Ammon's horn (tissue), 1 donor: ENCODE measurements at places on chromosomes 5 and 9.
A peak's percentile ranks its signal among the peaks of the same experiment; 100 is the strongest.

GRCh38 chr9:105259731-105260612, 15.5 kb downstream of the SLC44A1 start:
- DNase-seq, result no peak

- no peak for DNase-seq
Observed at GRCh38 chr5:93746406-93747056, 5.1 kb upstream of the POU5F2 start.

- DNase-seq, result no peak
Observed at GRCh38 chr5:107602896-107603295, 67.8 kb downstream of the EFNA5 start.

GRCh38 chr9:74500584-74500924, 3.4 kb downstream of the RORB start:
- DNase-seq, result no peak

DNA sequence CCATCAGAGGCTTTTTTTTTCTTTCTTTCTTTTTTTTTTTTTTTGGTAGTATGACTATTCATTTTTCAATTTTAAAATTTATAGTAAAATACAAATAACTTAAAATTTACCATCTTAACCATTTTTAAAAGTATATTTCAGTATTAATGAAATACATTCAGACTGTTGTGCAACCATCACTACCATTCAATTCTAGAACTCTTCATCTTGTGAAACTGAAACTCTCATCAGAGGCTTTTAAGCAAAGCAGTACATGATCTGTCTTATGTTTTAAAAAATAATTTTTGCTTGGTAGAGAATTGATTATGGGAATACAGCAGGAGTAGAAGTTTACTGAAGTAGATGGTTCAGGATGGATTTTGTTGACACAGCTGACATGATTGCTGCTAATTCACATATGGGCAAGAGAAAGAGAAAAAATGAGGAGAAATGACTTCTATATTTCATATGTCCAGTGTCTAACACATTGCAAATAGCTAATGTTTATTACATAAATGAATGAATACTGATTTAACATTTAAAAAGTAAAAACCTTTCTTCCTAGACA, 13.4 kb downstream of the ELOVL7 start:
- DNase-seq, result no peak

DNA sequence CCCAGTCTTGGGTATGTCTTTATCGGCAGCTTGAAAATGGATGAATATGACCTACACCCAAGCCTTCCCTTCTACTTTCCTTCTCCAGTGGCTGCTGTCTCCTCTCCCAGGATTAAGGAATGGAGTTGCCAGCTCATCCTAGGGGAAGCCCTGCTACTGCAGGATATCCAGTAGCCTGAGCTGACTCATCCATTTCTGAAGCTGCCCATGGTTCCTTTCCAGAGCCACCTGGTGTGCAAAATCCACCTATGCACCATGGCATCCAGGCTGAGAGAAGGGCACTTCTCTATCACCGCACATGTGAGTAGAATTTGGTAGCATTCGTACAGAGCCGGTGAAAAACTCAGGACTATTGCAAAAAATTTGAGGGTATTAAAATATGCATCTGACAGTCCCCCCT, 290.8 kb downstream of the YTHDC2 start:
- no peak for DNase-seq

DNA sequence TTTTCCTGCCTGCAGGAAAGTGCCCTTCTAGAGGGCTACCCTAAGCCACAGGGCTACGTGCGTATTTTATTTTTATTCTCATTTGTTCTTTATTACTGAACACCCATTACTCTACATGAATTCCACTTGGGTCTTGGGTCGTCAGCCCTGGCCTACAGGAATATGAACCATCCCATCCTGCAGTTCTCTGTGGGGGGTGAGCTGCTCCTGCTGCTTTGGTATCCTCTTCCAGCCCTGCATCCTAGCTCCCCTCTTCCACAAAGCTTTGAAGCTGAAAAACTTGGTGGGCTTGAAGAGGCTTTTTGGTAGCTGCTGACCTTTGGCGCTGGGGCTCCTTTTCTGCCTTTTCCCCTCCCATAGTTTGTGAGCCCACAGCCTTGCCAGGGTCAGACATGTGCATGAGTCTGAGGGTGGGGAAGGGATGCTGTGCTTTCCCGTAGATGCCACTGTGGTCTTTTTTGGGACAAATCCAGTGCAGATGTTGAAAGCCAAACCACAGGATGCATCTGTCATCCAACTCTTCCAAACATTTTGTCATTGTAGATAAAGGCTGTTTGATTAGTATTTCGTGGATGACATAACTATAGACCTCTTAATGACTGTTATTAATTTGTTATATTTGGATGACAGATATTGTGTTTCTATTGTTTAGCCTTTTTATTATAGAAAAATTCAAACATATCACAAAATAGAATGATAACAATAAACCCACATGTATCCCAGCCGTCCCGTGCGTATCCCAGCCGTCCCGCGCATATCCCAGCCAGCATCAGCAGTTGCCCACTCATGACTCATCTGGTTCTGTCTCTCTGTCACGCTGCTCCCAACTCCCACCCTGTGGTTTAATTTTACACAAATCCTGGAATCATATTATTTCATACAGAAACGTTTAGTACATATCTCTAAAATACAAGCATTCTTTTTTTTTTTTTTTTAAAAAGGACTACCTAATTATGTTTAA, 43.9 kb downstream of the SLC46A2 start:
- peak; percentile 62 for DNase-seq

GRCh38 chr5:173581408-173582215, 34.8 kb downstream of the BOD1 start:
- peak; percentile 28 for DNase-seq

DNA sequence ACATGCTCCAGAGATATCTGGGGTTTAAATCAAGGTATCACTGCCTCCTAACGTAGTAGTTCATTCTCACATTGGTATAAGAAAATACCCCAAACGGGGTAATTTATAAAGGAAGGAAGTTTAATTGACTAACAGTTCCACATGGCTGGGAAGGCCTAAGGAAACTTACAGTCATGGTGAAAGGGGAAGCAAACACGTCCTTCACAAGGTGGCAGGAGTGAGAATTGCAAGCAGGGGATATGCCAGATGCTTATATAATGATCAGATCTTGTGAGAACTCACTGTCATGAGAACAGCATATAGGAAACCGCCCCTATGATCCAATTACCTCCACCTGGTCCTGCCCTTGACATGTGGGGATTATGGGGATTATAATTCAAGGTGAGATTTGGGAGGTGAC, 1280.2 kb upstream of the C9orf72 start:
- no peak for DNase-seq

DNA sequence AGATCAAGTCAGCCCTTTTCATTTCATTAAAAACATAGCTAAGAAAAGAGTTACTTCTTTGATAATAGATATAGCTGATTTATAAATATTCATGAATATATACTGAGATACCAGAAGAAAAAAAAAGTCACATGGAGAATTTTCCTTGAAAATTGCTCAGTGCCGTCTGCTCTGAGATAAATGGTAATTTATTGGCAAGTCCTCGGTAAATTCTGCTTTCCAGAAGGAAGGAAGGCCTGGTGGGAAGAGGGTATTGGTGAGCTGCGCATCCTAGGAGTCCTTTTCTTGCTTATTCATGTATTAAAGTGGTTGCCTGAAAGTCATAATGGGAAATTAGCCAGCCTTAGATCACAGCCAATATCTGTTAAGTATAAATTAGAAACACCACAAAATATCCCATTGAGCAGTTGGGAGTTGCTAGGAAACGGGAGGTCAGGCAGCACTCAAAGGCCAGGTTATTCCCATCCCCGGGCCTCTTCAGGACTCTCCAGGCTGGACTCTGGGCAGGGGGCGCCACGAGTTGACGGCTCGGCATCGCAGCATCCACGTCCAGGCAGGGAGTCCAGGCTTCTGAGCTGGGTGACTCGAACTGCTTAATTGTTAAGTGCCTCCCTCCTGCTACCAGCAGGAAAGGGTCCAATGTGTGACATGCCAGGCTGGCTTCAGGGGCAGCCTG, 116.7 kb upstream of the RETREG1 start:
- peak; percentile 74 for DNase-seq

DNA sequence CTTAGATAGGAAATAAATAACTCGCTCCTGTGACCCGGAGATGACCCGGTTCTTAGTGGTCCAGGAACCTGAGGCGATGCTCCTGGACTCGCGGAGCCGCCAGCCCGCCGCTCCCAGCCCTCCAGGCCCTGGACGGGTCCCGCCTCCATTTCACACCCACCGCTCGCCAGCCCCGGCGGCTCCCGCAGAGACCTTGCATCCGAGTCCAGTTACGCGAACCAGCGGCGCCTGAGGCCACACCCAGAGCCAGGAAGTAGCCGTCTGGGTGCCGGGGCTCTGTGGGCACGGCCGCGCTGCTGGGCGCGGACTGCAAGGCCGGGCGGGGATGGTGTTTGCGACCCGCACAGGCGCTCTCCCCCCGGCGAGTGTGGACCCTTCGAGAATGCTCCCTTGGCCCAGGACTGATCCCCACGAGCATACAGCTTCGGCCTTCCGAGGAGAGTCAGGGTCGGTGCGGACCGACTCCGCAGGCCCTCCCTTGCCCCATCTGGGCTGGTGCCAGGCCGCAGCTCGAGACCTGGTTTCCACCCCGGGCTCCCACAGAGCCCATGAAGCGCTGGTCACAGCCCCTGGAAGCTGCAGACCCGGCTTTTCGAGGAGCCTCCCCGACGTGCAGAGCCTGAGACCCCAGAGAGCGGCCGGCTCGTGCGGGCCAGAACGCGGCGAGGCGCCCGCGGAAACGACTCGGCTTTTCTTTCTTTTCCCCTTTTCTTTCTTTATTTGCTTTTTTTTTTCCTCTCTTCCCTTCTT, 5.2 kb upstream of the BARX1 start:
- no peak for DNase-seq

GRCh38 chr9:90867101-90867500, 65.5 kb downstream of the SYK start:
- DNase-seq, result no peak

DNA sequence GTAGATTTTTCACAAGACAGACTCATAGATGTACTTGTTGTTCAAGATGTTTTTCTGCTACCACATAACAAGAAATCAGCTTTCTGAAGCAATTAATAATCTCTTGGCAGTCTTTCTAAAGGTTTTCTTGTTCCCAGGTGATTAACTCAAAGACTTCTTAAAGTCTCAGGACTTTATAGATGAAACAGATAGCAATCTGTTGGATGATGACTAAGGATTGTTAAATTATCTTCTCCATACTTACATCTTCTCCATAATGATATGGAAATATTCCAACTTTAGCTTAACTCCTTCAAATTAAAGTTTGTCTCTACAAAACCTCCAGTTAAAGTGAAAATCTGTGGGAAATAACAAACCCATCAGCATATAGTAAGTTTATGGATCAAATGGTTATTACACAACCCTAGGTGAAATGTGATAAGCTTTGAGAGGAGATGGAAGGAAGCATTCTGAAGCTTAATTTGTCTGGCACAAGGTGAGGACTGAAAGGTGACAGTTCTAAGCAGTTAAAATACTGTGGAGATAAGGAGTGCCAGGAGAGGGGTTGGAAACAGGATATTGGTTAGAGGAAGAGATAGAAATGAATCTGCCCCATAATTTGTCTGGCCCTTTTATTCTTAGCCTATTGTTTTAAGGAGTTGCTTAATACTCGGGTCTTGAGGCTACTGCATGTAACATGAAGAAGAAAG, 326.7 kb downstream of the ADGRV1 start:
- DNase-seq, result no peak

DNA sequence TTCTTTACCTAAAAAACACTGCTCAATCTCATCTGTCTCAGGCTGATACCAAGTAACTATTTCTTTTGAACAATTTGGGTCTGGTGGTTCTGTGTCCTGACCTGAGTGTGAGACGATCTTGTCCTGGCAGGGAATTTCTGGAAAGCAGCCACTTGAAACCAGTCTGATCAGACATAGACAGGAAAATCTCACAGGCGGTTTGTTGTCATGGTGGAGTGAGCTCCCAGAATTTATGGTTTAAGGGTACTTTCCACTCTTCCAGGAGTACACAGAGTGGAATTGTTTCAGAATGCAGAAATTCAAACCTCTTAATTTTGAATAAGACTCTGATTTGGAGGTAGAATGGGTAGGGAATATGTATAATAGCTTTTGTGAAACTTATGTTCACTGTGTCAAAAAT, 268.2 kb downstream of the ISL1 start:
- DNase-seq, result no peak
